NCI-H1436 (cell line): ENCODE measurements at places on chromosomes 7 and 10.

DNA sequence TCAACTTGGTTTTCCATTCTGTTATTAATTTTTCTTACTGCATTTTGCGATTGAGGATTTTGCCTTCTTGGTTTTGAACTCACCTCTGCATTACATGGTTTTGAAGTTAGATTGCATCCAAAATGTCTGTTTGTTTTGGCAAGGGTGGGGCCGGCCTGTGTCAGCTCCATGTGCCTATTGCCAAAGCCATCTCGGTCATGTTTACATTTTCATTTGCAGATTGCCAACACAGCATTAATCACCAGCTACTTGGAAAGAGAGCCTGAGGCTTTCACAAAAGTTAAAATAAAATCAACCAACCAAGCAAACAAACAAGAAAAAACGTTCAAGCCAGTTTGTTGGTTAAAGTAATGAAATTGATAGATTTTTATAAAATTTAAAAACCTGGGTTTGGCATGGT is 695.8 kb downstream of the TYW1 start:
- no peak for DNase-seq

DNA sequence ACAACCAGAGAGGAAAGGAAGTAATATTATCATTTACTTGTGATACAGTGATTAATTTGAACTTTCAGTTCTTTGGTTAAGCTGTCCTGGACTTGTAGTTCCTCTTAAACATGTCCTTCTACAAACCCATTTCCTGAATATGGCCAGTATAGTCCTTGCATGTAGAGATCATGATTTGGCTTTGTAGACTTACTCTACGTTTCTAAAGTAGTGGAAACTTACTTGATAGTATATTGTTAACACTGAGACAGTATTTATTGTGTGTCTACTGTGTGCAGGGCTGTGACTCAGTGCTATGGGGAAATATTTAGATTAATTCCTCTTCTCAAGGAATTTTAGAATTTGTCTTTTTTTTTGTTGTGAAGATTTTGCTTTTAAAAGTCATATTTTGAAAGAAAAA is 109.5 kb downstream of the NRF1 start:
- DNase-seq, result no peak

GRCh38 chr10:69087590-69088470 is at the start of gene SRGN:
SRGN (plus strand) TSS chr10:69088103; CDS start chr10:69088158, 55 bp downstream.
- DNase-seq, result no peak

DNA sequence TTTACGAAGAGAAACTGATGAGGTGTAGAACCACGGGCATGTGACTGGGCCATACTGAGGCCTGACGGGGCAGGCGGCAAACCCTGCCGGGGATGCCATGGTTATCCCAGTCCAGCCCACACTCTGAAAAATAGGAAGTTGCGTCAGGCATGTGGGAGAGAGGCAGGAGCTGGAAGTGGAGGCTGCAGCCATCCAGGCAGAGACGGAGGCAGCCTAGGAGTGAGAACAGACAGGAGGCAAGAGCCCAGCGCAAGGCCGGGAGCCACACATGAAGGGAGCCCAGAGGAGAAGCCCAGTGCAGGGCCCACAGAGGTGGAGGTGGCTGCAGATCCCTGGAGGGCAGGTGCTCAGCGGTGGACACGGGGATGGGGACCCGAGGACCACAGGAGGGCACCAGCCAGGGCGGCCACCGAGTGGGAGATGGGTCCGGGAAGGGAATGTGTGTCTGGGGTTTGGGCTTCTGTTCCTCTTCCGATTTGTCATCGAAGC is 175.2 kb upstream of the PPP2R2D start:
- no peak for DNase-seq

DNA sequence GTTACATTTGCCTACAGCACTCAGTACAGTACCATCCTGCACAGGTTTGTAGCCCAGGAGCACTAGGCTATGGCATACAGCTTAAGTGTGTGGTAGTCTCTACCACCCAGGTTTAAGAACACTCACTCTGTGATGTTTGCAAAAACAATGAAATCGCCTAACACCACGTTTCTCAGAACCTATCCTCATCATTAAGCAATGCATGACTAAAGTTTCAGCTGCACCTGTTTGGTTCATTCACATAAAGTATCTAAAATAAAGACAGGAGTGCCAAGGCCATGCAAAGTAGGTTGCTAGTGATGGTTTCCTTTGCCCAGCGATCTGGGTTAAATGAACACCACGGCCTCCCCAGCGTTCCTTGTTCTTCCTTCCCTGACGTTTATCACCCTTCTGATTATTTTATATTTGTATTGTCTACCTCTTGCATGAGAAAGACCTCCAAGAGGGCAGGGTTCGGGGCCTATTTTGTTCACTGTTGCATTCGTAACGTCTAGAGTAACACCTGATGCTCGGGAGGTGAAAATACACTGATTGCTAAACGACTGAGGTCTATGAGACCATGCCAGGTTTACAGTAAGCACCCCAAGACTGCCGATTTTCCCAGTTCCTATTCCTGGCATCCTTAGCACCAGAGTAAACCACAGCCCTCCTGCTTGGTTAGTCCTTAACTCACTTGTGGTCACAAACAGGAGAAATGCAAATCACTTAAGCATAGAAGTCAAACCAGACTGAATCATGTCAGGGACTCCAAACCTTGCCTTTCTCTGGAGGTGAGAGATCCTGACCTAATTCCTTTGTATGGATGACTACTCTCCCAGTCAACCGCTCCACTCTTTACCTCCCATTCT is 204.1 kb upstream of the NFE2L3 start:
- no peak for DNase-seq

DNA sequence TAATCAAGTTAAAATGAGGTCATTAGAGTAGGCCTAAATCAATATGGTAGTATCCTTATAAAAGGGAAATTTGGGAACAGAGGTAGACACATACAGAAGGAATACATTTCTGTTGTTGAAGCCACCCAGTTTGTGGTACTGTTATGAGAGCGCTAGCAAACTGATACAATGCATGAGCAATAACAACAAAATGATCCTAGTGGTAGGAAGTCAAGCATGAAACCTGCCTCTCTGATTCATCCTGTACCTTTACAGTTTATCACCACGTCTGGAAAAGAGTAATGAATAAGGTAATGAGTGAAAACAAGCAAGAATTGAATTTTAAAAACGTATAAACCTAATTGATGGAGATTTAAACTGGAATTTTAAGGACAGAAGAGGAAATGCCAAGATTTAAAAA is 217.2 kb downstream of the PCLO start:
- no peak for DNase-seq

DNA sequence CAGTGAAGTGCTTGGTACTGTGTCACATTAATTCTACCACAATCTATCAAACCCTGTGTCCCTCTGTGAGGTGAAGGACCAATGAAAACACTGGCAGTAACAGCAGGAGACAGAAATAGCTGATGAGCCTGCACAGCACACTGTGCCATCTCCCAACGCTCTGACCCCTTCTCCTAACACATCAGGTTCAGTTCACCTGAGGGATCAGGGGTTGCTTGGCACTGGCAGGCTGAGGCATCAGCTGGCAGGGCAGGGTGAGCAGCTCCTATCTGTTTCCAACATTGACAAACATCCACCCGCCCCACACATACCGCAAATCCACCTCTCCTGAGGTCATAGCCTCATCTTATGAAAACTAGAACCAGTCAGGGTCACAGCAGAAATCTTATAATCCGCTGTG is 120.9 kb downstream of the ICA1 start:
- DNase-seq, result no peak

- no peak for DNase-seq
Observed at GRCh38 chr10:122486406-122487080, 25.2 kb downstream of the HTRA1 start.

DNA sequence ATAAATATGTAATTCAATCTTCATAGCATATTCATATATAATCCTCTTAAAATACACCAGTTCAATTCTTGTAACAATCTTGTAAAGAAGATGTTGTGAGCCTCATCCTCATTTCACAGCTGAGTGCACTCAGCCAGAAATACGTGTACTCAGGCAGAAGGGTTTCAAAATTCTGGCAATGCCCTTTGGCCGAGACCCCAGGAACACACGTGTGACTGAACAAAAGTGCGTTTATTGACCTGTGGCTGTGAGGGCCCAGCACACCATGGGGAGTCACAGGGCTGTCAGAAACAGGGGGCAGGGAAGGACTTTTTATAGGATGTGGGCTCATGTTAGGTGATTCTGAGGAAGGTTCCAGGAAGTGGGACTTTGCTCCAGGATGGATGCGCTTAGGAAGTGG is 21.5 kb downstream of the GIMAP8 start:
- DNase-seq, result no peak

- no peak for DNase-seq
Observed at GRCh38 chr10:77301305-77301730, 336.3 kb downstream of the KCNMA1 start.

DNA sequence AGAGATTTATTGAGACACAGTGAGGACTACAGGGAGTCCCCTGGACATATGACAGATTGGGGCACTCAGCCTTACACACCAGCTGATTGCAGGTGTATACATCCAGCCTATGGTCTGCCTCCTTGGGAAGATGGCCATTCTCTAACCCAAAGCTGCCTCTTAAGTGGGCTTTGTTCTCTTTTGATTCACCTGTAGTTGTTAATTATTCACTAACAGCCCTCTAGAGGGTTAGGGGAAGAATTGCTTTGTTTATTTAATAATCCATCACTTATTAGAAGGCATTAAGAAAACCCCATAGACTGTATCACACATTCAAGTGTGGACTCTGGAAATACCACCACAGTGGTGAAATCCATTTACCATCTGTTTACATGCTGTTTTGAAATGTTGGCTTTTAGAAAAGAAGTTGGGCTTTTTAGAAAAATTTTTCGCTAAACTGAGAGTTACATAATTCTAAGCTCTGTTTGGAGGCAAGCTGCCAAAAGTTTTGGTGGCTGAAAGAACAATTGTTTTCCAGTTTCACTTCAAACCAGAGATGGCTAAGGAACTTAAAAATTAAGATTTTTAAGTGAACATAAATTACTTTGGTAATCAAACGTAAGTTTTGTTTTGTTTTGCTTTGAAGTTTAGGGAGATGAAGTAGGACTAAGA is 379.1 kb downstream of the ADRA2A start:
- DNase-seq, result no peak

GRCh38 chr10:98463016-98463415 is 16.3 kb upstream of the HPS1 start:
- no peak for DNase-seq

DNA sequence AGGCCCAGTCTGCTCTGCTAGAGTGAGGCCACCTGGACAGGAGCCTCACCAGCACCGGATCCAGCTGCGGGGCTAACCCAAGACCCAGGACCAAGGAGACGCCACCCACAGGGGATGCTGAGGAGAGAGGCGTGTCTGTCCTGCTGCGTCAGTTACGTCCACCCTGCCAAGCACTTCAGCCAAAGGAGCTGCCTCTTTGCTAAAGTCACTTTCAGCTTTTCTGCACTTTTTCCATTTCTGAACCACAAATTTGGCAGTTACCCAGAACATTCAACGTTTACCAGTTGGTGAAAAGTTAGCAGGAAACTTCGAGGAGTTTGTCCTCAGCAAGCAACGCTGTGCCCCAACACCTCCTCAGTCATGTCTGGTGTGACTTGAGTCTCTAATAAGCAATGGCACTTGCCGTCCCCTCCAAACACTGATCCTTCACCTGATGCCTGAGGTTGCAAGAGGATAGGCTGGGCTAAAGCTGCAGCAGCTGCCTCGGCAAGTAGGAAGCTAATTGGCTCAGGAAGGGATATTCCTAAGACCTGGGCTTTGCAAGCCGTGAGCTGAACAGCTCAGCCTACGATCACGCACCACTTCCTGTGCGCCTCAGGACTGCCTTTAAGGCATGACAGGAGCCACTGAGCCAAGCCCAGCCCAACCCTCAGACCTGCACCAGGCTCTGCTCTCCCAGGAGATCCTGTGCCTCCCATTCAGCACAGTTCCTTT is 40.1 kb downstream of the KCNH2 start:
- peak; percentile 12 for DNase-seq

DNA sequence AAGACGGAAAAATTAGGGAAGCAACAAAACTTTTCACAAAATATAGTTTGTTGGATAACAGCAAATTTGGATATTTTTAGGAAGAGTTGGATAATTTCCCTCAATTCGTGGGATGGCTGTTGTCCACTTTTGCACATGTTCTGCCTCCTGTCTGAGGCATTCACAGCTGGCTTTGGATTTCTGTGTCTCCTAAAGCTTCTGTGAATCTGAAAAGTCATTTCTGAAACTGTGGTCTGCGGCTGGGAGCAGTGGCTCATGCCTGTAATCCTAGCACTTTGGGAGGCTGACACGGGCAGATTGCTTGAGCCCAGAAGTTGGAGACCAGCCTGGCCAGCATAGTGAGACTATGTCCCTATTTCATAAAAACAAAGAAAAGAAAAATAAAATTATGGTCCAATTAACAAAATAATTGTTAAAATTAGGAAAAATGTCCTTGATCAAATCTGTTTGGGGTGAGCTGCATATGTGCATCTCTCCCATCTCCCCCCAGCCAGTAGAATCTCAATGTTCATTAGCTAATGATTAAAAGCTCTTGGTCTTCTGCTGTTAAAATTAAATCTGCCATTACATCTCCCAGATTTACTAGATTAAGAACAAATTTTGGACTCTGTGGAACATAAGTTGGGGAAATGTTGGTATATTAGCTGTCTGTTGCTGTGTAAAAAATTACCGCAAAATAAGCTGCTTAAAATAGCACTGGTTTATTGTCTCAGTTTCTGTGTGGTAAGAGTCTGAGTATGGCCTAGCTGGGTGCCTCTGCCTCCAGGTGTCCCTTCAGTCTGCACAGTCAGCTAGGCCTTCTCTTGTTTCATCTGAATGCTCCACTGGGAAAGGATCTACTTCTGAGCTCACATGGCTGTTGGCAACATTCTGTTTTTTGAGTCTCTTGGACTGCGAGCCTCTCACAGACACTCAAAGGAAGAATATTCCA is 332.0 kb upstream of the FZD1 start:
- no peak for DNase-seq

GRCh38 chr10:77643795-77644468 is 6.3 kb upstream of the KCNMA1 start:
- DNase-seq, result no peak

- no peak for DNase-seq
Observed at GRCh38 chr10:63798599-63799498, 277.6 kb downstream of the REEP3 start.

- no peak for DNase-seq
Observed at GRCh38 chr10:16893664-16894063, 76.4 kb upstream of the RSU1 start.

GRCh38 chr10:92418891-92419290 is 127.9 kb downstream of the MARCHF5 start:
- no peak for DNase-seq

GRCh38 chr7:150934045-150934766 is 43.9 kb downstream of the KCNH2 start:
- DNase-seq, result no peak

GRCh38 chr7:113809581-113809980 is 109.2 kb downstream of the PPP1R3A start:
- DNase-seq, result no peak
